Amniotic epithelial cell (primary cell): ENCODE measurements at places on chromosomes 6 and 20.

GRCh38 chr20:19812696-19813095 is 54.6 kb downstream of the RIN2 start:
- DNase-seq, result no peak

DNA sequence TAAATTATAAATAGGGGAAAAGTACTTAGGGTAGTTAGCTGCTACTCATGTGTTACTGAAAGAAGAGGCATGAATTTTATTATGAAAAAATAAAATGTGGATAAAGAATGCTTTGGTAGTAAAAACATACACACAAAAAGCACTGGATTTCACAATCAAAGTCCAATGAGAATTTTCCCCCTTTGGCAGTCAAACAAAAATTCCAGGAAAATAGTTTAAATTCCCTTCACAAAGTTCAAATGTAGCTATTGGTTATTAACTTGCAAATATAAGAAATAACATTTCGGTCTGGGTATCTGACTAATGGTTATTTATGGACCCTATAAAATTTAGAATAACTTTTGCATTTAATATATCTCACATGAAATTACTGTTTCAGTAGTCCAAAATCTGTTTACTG is 210.4 kb downstream of the FOXC1 start:
- DNase-seq, result peak; percentile 24

DNA sequence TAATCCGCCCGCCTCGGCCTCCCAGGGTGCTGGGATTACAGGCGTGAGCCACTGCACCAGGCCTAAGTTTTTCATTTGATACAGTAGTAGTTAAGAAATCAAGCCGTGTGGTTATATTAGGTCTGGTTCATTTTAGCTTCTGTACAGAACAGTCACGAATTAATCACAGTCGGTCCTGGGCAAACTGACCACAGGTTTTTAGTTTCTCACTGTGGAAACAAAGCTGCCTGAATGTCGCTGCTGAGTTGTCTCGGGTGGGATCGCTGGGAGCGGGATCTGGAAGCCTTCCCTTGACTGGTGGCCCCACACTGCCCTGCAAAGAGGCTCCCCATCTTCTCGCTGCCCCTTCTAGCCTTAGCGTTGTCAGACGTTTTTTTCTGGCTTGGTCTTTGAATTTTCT is 18.6 kb downstream of the UCKL1 start:
- peak; percentile 64 for DNase-seq

- no peak for DNase-seq
These were observed 6.1 kb upstream of the LEMD2 start for GRCh38 chr6:33794910-33795623.

- DNase-seq, result no peak
These were observed 90.6 kb downstream of the SCP2D1 start for GRCh38 chr20:18904192-18904591.

GRCh38 chr20:37669062-37669772 is 24.6 kb upstream of the CTNNBL1 start:
- DNase-seq, result peak; percentile 18

DNA sequence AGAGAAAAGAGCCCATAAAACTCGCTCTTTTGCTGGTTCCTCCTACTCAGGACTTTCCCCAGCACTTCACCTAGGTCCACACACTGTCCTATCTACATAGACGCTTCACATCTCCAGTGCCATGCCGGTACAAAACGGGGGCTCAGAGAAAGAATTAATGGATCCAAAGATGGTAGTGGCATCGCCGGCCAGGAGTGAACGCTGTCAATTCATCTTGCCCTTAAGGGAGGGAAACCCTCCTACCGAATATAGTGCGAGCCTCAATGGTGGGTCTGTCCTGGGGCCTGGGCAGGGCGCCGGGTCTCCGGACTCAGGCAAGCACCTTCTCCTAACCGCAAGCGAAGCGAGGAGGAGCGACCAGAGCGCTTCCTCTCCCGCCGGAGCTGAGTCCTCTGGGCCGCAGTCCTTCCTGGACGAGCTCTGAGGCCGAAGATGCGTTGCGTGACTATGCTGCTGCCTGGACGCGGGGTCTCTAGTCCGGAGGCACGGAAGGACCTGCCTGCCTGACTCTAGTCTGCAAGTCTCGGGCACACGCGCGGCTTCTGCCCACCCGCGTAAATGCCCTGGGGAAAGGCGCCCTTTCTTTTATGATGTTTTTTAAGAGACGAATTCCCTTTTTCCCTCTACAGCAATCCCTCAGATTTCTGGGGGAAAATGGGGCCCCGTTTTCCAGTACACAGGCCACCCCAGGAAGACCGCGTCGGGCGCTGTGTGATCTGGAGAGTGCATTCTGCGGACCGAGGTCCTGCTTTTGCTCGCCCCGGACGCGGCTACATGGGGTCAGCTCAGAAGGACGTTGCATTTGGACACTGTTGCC is 100.1 kb upstream of the PRDM1 start:
- no peak for DNase-seq

- no peak for DNase-seq
These were observed 179.5 kb upstream of the SOX4 start for GRCh38 chr6:21414065-21414464.

DNA sequence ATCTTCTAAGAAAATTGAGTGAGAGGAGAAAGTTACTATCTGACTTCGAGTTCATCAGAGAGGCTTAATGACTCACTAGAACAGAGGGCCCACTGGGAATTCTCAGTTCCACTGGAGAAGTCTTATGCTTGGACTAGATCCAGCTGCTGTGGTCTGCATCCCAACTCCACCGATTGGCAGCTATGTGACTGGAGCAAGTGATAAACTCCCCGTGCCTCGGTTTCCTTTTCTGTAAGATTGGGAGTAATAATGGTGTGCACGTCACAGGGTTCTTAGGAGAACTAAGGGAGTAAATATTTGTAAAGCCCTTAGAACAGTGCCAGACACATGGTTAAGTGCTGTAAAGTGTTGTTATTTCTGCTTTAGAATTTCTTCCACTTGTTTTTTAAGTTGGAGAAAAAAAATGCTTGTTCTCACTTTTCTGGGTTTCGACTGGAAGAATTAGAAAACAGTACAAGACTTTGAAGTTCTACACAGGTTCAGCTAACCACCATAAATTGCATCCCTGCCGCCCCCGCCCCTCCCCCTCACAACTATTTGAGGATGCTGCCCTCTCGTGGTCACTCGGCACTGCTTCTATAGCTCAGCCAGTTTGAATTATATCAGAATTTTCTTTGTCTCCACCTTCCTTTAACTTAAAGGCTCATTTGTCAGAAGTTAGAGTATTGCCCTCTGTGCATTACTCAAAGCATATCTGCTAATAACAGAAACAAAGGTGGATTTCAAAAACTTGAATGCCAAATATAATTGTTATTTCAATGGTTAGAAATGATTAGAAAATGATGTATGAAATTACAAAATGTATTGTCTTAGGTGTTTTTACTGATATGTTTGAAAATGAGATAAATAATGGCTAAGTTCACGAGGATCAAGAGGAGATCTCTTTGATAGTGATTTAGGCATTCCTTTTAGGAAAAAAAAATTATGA is 95.0 kb upstream of the IFNGR1 start:
- DNase-seq, result peak; percentile 79

DNA sequence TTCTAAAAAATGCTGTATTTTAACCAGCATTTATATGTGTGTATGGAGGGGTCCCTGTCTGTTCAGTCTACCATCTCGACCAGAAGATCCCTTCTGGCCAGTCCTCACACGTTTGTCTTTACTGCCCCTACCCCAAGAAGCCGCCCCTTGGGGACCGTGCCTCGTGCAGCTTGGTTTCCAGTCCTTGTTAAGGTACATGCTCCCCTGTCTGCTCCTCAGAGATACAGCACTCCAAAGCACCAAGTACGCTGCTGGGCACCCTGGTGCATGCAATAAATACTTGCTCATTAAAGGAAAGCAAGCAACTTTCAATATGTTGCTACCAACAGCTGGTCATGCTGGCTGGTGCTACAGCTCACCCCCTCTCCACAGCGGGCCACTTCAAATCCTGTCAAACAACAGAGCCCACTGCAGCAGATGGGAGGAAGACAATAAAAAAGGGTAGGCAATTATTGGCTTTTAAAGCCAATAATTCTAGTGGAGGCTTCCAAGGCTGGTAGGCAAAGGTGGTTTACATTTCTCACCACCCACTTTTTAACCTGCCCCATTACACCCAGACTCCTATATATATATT is 61.6 kb downstream of the PSMG4 start:
- DNase-seq, result no peak

GRCh38 chr20:23061734-23062561 is 12.5 kb upstream of the THBD start:
- DNase-seq, result peak; percentile 79

GRCh38 chr6:170448751-170449630 is 104.1 kb downstream of the PSMB1 start:
- peak; percentile 11 for DNase-seq

DNA sequence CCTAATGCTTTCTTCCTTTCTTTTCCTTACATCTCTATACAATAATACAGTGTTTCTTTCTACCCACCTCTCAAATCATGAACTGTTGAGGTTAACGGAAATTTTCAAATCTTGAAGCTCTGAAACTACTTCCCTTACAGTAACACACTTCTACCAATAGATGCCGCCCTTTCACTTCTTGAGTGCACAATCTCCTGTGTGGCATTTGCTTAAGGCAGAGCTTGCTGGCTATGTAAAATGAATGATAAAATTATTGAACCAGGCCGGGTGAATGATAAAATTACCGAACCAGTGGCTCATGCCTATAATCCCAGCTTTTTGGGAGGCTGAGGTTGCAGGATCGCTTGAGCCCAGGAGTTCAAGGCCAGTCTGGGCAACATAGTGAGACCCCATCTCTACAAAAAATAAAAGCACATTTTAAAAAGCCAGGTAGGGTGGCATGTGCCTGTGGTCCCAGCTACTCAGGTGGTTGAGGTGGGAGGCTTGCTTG is 56.8 kb downstream of the KCNS1 start:
- peak; percentile 83 for DNase-seq

GRCh38 chr6:41332842-41333736 is 2.3 kb upstream of the NCR2 start:
- no peak for DNase-seq

DNA sequence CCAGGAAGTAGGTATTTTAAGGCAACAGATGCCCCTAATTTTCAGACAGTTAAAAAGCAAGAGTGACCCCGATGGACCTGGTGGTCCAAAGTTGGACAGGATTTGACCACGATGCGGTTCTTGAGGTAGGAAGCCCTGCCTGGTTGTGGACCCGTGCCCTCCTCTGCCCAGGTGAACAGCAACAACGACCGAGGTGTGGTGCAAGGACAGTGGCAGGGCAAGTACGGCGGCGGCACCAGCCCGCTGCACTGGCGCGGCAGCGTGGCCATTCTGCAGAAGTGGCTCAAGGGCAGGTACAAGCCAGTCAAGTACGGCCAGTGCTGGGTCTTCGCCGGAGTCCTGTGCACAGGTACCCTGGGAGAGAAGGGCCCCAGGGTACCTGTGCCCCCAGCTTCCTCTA is 18.7 kb downstream of the TGM6 start:
- no peak for DNase-seq

GRCh38 chr20:23186808-23187207 is 100.7 kb upstream of the CD93 start:
- no peak for DNase-seq

- DNase-seq, result peak; percentile 76
These were observed 6.9 kb upstream of the ZBTB12 start for GRCh38 chr6:31908791-31909190.

DNA sequence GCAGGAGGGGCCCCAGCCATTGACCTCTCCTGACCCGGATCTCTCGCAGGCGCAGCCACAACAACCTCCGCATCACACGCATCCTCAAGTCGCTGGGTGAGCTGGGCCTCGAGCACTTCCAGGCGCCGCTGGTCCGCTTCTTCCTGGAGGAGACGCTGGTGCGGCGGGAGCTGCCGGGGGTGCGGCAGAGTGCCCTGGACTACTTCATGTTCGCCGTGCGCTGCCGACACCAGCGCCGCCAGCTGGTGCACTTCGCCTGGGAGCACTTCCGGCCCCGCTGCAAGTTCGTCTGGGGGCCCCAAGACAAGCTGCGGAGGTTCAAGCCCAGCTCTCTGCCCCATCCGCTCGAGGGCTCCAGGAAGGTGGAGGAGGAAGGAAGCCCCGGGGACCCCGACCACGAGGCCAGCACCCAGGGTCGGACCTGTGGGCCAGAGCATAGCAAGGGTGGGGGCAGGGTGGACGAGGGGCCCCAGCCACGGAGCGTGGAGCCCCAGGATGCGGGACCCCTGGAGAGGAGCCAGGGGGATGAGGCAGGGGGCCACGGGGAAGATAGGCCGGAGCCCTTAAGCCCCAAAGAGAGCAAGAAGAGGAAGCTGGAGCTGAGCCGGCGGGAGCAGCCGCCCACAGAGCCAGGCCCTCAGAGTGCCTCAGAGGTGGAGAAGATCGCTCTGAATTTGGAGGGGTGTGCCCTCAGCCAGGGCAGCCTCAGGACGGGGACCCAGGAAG is 4.5 kb upstream of the COL9A3 start:
- no peak for DNase-seq

- peak; percentile 89 for DNase-seq
These were observed 227.2 kb upstream of the SULF2 start for GRCh38 chr20:48012401-48012974.

GRCh38 chr6:135383766-135384165 is 113.8 kb downstream of the AHI1 start:
- DNase-seq, result no peak

DNA sequence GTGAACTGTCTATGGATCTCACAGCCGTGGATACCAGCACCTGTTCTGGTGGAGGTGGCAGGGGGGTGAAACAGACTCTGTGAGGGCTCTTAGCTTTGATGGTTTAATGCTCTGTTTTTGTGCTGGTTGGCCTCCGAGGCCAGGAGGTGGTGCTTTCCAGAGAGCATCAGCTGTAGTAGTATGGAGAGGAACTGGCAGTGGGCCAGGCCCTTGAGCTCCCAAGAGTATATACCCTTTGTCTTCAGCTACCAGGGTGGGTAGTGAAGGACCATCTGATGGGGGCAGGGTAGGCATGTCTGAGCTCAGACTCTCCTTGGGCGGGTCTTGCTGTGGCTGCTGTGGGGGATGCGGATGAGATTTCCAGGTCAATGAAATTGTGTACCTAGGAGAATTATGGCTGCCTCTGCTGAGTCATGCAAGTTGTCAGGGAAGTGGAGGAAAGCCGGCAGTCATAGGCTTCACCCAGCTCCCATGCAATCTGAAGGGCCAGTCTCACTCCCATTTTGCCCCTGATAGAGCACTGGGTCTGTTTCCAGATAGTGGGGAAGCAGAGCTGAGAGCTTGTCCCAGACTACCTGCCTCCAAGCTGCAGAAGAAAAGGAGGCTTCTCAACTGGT is 102.7 kb upstream of the AHI1 start:
- DNase-seq, result no peak

DNA sequence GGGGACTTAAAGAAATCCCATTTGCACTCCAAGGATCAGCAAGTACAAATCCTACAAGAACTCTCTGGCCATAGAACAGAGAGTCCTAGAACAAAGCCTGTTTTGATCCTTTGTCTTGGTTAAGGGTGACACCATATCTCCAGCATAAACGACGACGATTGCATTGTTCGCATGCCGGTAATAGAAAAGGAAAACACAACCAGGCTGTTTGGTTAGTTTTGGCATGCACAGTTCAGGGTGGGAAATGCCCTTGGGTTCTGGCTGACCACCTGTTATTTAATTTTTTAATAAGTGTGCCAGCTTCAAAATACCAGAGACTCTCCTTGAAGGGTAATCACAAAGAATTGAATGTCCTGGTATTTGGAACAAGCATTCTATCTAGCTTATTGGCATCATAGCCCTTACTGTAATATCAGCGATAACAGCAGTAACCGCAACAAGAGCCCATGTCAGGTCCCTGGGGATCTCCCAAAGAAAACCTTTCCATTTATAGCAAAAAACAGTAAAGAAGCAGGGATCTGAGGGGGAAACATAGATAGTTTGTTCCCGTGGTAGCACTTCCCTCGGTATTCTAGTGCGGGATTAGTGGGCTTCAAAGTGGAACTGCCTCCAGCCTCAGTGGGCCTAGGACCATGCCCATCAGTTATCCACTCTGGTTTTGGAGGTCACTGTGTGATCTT is 77.1 kb downstream of the TMEM170B start:
- DNase-seq, result no peak
